ENCODE measurements at places on chromosomes 7 and 10.

GRCh38 chr7:17402628-17403278 is 104.3 kb downstream of the AHR start:
- no peak for DNase-seq

DNA sequence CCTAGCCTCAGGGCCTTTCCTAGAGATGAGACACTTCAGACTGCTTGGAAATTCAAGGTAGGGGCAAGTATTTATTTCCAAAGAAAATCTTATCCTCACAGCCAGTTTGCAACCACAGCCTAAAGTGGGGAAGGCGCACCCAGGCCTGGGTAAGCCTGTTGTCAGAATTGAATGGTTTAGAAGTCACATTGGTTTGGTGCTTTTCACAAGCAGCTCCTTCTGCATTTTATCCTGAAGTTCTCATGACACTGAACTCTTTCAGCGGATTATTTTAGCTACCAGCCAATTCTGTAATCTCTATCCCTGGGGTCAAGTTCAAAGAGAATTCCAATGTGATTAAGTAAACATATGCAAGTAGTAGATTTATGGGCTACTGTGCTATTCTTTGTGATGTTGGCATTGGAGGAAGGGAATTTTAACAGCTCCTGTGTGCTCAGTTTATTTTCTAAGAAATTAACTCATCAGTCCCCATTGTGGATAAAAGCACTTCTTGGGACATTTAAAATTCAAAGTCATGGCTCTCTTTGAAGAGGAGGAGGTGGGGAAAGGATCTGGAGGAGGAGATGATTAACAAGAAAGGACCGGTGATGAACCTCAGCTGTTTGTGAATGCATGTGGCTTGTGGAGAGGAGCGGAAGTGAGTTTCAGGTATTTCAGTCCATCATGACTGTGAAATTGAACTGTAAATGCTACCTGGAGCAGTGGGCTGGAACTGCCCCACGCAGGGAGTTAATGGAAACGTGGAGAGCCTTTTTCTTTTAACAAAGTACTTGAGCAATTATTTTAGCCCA is 90.2 kb upstream of the CACUL1 start:
- DNase-seq, result no peak

GRCh38 chr10:107164992-107165391 is 486 bp upstream of the SORCS1 start:
- DNase-seq, result no peak

DNA sequence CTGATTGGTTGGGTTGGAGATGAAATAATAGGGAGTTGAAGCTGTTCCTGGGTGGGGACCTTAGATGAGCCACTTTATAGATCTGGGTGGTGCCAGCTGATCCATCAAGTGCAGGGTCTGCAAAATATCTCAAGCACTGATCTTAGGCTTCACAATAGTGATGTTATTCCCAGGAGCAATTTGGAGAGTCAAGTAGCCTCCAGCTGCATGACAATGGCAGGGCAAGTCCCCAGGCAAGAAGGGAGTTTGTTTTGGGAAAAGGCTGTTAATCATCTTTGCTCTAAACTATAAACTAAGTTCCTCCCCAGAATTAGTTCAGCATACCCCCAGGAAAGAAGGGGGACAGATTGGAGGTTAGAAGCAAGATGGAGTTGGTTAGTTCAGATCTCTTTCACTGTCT is 47.7 kb upstream of the WAPL start:
- no peak for DNase-seq

DNA sequence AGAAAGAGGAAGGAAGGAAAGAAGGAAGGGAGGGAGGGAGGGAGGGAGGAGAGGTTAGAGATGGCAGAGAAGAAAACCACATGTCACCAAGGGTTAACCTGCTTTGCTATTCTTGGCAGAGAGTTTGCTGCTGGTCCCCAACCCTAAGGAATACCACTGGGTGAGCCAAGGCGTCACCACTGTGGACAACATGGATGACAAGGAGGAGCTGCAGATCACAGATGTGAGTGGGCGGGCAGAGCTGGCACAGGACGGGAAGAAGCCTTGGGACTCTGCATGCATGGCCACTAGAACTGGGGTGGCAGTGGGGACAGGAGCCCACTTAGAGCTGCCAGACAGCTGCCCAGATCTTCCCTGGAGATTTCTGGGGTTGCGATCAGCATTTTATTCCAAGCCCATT is 17.2 kb upstream of the MYH16 start:
- DNase-seq, result no peak

GRCh38 chr7:40507166-40507565 is 372.4 kb downstream of the SUGCT start:
- no peak for DNase-seq

GRCh38 chr7:65422670-65423069 is 49.0 kb downstream of the ZNF92 start:
- no peak for DNase-seq

DNA sequence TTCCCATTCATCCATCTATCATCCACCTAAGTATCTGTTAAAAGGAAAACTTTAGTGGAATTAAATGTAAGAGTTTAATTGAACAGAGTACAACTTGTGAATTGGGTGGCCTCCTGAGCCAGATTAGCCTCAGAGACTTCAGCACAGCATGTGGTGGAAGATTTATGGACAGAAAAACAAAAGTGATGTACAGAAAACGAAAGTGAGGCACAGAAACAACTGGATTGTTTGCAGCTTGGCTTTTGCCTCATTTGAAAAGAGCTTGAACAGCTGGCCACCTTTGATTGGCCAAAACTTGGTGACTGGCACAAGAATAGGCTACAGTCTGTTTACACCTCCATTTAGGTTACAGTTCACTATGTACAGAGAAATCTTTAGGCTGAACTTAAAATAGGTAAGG is 1463.4 kb upstream of the CELF2 start:
- no peak for DNase-seq

GRCh38 chr7:94244760-94245159 is 149.9 kb upstream of the COL1A2 start:
- no peak for DNase-seq

GRCh38 chr7:151687523-151688235 is 168.0 kb upstream of the RHEB start:
- no peak for DNase-seq

DNA sequence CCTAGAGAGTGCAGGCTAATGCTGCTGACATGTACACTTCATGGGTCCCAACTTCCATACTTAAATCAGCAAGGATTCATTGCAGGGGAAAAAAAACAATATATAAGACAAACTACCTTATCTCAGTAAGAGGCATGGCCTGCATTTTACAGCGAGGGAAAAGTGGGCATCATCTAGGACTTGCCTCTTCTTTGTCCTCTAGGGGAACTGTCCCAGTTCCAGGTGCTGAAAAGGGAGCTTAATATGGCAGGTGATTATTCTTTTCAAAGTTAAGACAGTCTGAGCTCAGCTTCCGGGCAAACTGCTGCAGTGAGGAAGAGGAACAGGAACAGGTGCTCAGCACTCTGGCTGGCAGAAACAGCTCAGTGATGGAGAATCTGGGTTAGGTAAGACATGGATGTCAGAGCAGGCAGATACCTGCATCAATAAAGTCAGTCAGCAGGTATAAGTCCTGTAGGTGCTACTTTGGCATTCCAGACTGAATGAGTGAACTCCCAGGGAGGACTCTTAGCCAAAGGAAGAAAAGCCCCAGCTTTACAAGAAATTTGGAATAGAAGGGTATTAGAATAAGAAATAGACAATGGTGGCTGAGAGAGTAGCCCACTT is 147.2 kb downstream of the TMEM178B start:
- no peak for DNase-seq

DNA sequence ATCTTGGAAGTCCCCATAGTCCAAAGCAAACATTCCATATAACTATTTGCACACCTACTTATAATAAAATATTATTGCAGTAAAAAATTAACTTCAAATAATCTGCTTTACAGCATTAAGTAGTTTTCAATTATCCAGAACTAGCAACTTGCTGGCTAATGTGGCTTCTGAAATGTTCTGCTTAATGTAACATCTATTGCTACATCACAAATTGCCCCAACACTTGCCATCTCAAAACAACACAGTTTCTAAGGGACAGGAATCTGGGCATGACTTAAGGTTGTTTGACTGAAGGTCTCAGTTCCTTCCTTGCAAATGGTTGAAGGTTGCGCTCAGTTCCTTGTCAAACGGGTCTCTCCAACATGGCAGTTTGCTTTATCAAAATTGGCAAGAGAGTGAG is 378.5 kb upstream of the SEMA3C start:
- DNase-seq, result no peak

- DNase-seq, result no peak
These were observed 228.1 kb upstream of the NFE2L3 start for GRCh38 chr7:25923741-25924460.

DNA sequence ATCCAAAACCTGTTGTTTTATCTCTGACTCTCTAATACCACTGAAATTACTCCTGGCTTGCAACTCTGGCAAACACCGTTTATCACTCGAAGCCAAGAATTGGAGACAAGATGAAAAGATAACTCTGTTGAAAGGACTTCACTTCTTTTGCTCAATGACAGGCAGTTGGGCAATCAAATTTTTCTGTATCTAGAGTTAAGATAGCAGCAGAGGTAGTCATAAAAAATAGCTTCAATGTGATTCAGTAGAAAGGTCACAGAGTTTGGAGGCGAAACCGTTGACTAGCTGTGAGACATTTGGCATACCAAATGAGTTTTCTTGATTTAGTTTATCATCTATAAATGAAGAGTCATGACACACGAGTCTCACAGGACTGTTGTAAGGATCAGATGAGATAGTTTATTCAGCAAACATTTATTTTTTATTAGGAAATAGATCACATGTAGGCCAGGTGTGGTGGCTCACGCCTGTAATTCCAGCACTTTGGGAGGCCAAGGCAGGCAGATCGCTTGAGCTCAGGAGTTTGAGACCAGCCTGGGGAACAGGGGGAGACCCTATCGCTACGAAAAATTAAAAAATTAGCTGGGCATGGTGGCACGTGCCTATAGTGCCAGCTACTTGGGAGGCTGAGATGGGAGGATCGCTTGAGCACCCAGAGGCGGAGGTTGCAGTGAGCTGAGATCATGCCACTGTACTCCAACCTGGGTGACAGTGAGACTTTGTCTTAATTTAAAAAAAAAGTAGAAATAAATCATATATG is 23.6 kb downstream of the AKR1B1 start:
- DNase-seq, result no peak

DNA sequence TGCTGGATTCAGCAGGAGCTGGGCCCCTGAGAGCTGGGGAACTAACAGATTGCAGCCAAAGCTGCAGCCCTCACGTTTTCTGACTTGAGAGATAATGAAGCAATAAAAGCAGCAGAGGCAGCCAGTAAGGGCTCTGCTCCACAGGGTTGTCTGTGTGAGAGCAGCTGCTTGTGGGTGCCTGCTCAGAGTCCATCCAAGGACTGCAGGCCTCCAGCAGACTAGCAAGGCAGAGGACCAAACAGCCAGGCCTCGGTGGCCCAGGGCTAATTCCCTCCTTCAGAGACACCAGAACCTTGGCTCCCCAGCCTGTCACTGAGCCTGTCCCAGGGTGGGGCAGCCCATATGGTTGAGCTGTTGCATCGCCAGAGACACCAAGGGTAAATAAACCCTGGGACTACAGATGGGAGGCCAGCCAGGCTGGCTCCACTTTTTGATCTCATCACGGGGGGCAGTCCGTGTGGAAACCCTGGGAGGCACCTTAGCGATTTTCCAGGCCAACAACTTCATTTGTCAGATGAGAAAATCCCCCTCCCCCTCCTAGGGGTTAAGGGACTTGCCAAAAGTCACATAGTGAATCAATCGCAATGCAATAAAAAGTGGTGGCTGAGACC is 229.2 kb downstream of the WDR11 start:
- no peak for DNase-seq

GRCh38 chr10:21300551-21300950 is 224.9 kb downstream of the SKIDA1 start:
- no peak for DNase-seq

DNA sequence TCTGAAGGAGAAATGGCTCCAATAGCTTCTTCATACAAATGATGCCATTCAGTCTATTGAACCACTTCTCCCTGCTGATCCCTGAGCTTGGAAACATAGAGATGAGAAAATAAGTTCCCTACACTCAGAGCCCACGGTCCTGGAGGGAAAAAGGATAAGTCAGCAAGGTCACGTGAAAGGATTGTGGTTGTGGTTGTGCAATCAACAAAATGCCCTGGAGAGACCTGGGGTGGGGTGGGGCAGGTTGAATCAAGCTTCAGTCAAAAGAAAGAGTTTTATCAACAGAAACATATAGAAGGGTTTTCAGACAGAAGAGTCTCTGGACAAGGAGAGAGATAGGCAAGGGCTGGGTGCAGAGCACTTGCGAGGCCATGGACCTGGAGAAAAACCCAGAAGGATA is 30.1 kb downstream of the C10orf90 start:
- no peak for DNase-seq

- DNase-seq, result no peak
These were observed 19.6 kb upstream of the FAM25A start for GRCh38 chr10:87000491-87000890.

DNA sequence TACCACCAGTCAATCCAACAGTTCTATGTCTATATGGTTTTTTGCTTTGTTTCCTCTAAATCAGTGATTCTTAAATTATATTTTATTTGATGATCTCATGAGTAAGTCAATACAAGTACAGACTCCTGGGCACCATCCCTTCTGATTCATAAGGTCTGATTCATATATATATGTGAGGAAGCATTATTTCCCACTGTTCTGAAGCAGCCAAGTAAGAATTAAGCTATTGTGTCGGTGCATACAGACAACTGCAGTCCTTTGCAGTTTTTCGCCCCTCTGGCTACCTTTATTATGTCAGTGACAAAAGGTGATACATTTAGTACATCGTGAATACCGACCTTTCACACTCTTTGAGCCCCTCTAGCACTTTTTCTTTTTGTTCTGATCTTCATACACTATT is 1079.6 kb upstream of the C7orf33 start:
- no peak for DNase-seq

GRCh38 chr10:91551856-91552255 is 81.0 kb downstream of the PPP1R3C start:
- no peak for DNase-seq

DNA sequence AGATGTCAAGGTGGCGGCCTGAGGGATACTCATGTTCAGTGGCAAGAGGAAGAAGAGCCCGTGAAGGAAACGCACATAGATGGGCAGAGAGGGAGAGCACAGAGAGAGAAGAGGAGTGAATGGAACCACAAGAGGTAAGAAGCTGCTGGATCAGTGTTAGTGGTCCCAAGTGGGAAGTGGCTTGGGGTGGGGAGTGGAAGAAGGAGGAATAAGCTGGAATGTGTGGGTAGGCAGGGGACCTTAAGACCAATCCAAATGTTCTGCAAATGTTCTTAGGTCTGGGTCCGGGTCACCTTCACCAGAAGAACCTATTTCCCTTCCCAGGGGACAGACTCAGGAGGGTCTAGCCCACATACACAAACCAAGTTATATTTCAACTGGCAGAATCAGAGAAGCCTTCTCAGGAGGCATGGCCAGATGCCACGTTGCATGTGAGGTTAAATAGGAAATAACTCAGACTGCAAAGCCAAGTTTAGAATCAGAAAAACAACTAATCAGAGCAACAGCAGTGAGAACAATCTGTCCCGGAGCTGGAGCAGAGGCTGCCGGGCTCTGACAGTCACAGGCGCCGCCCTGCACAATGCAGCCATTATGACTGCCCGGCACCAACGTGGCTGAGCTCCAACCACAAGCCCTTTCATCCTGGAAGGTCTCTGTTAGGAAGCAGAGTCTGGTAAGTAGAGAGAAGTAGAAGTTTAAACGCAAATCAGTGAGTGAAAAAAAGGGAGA is 78.6 kb upstream of the ARMC3 start:
- DNase-seq, result no peak
